Osteocyte (in vitro differentiated cells): ENCODE measurements at places on chromosomes 11 and 22. TPM values are rescaled to one million over a fixed set of nuclear protein-coding genes. Genes with fewer than 3 reads are reported as not detected.

DNA sequence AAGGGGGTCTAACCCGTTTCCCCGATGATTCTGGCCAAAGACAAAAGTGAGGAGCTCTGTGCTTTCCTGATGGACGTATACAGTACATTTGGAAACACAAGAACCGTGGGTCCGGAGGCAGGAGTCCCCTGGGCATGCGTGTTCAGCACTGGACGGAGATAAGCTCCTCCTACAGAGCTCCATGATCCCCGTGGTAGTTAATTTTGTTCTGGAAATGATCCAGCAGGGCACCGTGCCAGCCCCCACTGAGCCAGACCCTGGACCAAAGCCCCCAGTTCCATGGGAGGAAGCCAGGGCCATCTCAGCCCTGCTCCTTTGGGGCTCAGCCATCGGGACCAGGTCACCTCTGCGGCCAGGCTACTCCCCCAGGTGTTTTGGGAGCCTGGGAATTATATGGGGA, 83.3 kb downstream of the TRMU start:
- DNase-seq: no peak
- H3K27me3 ChIP-seq: no peaks in the 10 kb centered on the region
- no peak overlapping the region for H3K27ac ChIP-seq
- H3K4me1 ChIP-seq: peaks cover 2% of the 10 kb centered on the region
- no peak overlapping the region for H3K4me3 ChIP-seq

KCTD21 gene
- 10.7 and 10.8 TPM in 2 replicates for total RNA-seq

GRCh38 chr11:86182976-86183584, 61.5 kb upstream of the EED start:
- DNase-seq: no peak
- no peaks in the 10 kb centered on the region for H3K36me3 ChIP-seq
- H3K4me3 ChIP-seq: no peak overlapping the region
- H3K4me1 ChIP-seq: peaks cover 11% of the 10 kb centered on the region

DNA sequence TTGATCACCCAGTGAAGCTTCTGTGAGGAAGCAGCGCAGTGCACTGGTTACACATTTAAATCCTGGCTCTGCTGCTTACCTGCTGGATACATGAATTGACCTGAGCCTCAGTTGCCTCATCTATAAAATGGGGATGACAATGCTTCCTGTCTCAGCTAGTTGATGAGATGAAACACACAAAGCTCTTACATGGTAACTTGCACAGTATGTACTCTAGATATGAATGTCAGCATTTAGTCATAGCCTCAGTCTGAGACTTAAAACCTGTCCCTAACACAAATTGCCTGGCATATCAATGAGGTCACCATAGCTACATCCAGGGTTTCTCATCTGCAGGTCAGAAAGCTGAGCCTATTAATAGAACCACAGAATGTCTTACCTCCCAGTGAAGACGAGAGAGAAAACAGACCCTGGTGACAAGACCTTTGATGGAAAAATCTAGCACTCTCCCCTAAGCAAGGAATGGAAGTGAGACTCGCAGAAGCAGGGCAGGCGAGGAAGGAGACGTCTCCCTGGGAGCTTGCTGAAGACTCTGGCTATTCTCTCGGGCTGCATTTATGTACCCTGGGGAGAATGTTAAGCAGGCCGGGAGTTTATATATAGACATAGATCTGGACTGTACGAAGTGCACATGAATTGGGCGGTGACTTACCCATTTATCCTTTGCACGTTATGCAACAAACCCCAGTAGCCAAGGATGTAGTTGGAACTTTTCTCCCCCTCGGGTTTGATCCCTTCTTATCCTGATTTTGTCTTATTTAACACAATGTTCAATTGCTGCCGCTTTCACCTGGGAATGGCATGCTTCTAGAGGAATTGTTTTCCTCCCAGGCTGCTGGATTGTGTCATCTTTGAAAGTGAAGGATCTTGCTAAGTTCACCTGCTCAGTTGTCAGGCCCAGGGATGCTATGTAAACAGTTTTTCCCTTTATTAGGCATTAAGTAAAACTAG, 18.0 kb downstream of the SDHAF2 start:
- H3K4me3 ChIP-seq: no peak overlapping the region
- H3K27ac ChIP-seq: peak overlapping the region; percentile 27
- peaks cover 12% of the 10 kb centered on the region for H3K4me1 ChIP-seq

DNA sequence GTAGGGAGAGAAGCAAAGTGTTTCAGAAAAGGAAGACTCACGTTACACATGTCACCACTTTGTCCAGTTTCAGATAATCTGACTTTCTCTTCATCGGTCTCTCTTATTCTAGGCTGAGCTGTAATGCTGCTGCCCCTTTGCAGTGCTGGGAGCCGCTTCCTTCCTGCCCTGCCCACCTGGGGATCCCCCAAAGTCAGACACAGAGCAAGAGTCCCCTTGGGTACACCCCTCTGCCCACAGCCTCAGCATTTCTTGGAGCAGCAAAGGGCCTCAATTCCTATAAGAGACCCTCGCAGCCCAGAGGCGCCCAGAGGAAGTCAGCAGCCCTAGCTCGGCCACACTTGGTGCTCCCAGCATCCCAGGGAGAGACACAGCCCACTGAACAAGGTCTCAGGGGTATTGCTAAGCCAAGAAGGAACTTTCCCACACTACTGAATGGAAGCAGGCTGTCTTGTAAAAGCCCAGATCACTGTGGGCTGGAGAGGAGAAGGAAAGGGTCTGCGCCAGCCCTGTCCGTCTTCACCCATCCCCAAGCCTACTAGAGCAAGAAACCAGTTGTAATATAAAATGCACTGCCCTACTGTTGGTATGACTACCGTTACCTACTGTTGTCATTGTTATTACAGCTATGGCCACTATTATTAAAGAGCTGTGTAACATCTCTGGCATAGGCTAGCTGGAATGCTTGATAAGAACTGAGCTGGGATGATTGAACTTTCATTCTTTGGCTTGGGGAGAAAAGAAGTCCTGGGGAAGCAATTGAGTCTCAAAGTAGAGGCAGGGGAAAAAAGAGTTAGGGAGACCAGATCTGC, 31.2 kb upstream of the SMIM35 start:
- DNase-seq: no peak
- H3K27ac ChIP-seq: no peak overlapping the region
- no peaks in the 10 kb centered on the region for H3K36me3 ChIP-seq
- no peak overlapping the region for H3K4me3 ChIP-seq
- H3K4me1 ChIP-seq: no peaks in the 10 kb centered on the region
- peaks cover 12% of the 10 kb centered on the region for H3K27me3 ChIP-seq

DNA sequence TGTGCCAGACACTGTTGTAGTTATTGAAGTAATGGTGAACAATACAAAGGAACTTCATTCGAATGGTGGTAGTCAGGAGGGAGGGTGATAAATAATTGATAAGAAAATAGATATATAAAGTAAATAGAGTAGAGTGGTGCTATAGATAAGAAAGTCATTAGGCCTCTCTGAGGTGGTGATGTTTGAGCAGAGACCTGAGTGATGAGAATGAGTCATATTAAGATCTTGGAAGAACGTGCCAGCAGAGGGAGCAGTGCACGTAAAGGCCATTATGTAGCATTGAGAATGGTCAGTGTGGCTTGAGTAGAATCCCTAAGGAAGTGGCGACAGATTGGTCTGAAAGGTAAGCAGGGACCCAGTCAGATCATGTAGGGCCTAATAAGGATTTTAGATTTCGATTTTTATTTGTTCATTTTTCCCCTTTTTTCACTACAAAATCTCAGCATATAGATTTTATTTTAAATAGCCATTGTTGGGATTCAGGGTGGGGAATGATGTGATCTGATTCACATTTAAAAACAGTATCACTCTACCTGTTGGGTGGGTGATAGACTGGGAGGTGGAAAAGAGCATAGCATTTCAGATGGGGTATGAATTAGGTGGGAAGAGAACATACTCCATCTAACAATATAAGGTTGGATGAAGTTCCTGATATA, 44.7 kb downstream of the CCDC90B start:
- H3K36me3 ChIP-seq: no peaks in the 10 kb centered on the region
- DNase-seq: no peak
- H3K27ac ChIP-seq: no peak overlapping the region
- H3K27me3 ChIP-seq: no peaks in the 10 kb centered on the region
- no peaks in the 10 kb centered on the region for H3K4me1 ChIP-seq

GRCh38 chr11:12494699-12495098, 117.3 kb downstream of the PARVA start:
- H3K27ac ChIP-seq: no peak overlapping the region
- peak; percentile 0 for DNase-seq
- H3K4me3 ChIP-seq: no peak overlapping the region
- peaks cover 38% of the 10 kb centered on the region for H3K36me3 ChIP-seq
- peaks cover 6% of the 10 kb centered on the region for H3K4me1 ChIP-seq
- H3K27me3 ChIP-seq: no peaks in the 10 kb centered on the region

DNA sequence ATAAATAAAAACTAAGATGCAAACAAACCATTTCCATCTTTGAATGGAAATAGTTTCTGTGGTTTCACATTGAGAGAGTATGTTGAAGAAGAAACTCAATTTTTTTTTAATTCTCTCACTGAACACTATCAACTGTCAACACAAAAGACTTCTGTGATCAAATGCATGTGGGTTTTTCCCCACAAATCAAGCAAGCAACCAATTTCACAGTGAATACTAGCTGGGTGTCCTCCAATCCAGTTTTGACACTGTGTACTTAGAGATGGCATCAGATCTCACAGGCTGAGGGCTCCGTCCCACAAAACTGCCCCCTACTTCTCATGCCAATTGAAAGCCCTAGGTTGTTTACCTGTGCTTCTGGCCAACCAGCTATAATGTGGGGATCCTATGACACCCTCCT, 34.5 kb downstream of the CTSC start:
- no peaks in the 10 kb centered on the region for H3K27me3 ChIP-seq
- H3K36me3 ChIP-seq: no peaks in the 10 kb centered on the region
- DNase-seq: no peak
- no peak overlapping the region for H3K27ac ChIP-seq
- no peaks in the 10 kb centered on the region for H3K4me1 ChIP-seq

RPL3 gene
- 1,770 and 1,792 TPM in 2 replicates for total RNA-seq

PKNOX2 gene
- 78.7 and 89.3 TPM in 2 replicates for total RNA-seq

- H3K27ac ChIP-seq: no peak overlapping the region
- H3K27me3 ChIP-seq: no peaks in the 10 kb centered on the region
- no peak for DNase-seq
- H3K4me3 ChIP-seq: no peak overlapping the region
Measured at GRCh38 chr11:72745511-72745910, 6.7 kb downstream of the ARAP1 start.

DNA sequence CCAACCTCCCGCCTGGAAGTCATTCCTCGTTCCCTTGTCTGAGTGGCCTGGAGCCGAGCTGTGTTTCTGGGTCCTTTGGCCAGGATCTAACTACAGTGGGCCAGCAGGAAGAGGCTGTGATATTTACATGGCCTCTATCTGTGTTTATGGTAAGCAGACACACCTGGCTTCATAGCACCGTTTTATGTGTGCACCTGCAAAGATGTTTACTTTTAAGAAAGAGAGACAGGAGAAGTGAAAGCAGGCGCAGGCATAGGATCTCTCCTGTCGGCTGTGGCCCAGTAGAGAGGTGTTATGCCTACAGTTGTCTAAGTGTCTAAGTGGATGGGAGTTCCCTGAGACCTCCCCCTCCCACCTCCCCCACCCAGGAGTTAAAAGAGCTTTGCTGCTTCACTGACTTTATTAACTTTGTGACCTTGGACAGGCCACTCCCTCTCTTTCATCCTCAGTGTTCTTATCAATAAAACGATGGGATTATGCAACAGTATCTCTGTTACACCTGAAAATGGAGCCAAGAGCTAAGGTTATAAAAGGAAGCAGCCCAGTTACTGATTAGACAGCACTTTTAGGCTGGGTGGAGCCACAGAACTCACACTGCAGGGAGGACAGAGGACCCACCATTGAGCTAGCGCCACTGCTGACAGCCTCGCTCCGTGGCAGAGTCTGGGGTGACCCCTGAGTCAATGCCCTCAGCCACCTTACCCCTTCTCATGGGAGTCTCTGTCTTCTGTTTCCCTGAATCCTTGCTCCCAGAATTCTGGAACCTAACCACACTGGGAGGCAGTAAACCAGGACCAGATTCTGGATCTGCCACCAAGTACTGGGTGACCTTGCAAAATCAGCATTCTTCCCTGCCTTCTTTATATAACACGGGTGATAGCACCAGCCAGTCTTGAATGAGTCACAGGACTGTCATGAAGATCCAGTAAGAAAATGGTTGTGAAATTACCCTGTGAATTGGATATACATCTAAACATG, 22.0 kb downstream of the ST14 start:
- H3K27ac ChIP-seq: no peak overlapping the region
- no peaks in the 10 kb centered on the region for H3K4me1 ChIP-seq
- H3K36me3 ChIP-seq: no peaks in the 10 kb centered on the region
- H3K27me3 ChIP-seq: peaks cover 30% of the 10 kb centered on the region

DNA sequence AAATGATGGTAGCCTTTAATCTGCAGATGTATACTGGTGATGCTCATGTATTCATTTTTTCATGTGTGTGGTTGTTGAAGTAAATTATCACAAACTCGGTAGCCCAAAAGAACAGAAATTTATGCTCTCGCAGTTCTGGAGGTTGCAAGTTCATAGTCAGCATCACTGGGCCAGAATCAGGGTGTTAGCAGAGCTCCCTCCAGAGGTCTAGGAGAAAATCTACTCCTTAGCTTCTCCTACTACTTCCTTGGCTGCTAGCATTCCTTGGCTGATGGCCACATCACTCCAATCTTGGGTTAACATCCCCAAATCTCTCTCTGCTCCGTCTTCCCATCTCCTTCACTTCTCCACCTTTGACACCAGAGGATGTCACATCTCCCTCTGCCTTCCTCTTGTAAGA, 45.3 kb upstream of the GALNT18 start:
- H3K36me3 ChIP-seq: no peaks in the 10 kb centered on the region
- peaks cover 7% of the 10 kb centered on the region for H3K4me1 ChIP-seq
- H3K4me3 ChIP-seq: no peak overlapping the region
- no peak overlapping the region for H3K27ac ChIP-seq
- peaks cover 69% of the 10 kb centered on the region for H3K27me3 ChIP-seq

TBX10 gene
- not detected in 2 replicates for total RNA-seq

DNA sequence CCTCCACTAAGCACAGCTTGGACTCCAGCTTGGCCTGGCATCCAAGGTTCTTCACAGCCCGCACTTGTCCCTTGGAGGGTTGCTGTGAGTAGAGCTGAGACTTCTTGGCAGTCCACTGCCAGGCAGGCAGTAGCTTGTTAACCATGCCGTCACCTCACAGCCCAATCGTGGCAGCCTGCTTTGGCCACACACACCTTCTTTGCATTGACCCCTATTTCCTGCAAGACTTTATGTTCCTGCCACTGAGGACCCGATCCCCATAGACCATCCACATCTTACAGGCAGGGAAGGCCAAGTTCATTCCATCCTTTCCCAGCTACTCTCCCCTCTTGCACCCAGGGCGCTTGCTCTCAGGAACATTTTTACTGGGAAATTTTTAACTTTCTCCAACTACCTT, 2.5 kb upstream of the PYGM start:
- H3K27ac ChIP-seq: peak overlapping the region; percentile 25
- H3K4me3 ChIP-seq: no peak overlapping the region
- peaks cover 53% of the 10 kb centered on the region for H3K4me1 ChIP-seq
- peaks cover 31% of the 10 kb centered on the region for H3K36me3 ChIP-seq
